Right atrium auricular region (tissue), 2 donors: ENCODE measurements at places on chromosomes 2 and 18. TPM values are rescaled to one million over a fixed set of nuclear protein-coding genes. Genes with fewer than 3 reads are reported as not detected.

DNA sequence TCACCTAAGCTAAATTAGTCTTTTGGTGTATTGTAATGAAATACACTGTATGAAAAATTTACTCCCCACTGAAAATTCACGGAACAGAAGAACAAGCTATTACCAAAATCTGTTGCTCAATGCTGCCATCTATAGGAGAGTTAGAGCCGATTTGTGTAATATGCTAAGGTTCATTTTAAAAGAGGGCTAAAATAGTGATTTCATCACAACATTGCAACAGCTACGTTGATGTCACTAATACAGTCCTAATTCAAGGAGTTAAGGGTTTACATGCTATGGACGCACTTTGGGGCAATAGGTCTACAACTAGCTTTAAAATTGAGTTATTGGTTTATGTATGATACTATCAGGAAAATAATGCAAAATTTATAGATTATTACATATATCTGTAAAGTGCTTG is 3.0 kb upstream of the IRS1 start:
- DNase-seq, result no peak

DNA sequence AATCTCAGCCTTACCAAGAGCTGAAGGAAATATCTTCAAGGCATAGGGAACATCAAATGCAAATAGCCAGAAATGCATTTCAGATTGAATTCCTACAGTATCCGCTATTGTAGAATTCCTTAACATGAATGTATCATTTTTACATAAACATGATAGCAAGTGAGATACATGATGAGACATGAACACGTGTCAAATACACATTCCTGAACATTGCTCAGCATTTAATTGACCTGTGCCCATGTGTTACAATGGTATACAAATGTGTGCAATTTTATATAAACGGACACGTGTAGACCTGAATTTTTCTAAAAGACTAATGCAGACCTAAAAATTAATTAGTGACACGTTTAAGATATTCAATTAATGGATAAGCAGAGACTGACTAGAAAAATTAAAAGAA is 133.0 kb upstream of the TLK1 start:
- DNase-seq, result no peak

Gene B4GALT6
- total RNA-seq, result 5.6 TPM

Gene IL18R1
- total RNA-seq, result 1.9 TPM

- no peak for DNase-seq
Measured at GRCh38 chr2:16624436-16624780, 41.2 kb downstream of the CYRIA start.
